ENCODE measurements at places on chromosomes 4 and X.

GRCh38 chrX:151970661-151971060, 3.8 kb downstream of the GABRE start:
- no peak for DNase-seq

DNA sequence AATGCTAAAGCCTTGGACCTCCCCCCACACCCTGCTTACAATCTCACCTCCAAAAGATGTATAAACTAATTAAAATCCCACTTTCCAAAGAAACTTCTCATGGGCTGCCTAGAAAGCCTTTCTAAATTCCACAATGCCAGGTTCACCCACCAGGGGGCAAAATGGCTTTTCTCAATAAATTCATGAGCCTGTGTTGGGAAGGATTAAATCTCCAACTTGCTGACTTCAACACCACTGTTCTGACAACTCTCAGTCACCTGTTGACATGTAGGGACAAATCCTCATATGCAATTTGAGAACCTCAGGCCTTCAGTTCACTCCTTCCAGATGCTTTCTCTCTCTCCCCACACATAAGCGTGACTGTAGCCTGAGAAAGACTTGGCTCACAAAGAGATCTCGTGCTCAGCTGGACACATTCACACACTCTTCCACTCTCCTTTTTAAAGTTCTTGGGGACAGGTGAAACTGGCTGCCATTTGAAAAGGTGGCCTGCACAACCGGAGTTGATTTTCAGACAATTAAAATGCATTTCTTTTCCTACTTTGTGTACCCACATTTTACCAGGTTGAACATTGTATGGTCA, 88.6 kb upstream of the PRPS2 start:
- no peak for DNase-seq

- DNase-seq, result no peak
Measured at GRCh38 chr4:10245751-10246150, 129.2 kb upstream of the WDR1 start.

DNA sequence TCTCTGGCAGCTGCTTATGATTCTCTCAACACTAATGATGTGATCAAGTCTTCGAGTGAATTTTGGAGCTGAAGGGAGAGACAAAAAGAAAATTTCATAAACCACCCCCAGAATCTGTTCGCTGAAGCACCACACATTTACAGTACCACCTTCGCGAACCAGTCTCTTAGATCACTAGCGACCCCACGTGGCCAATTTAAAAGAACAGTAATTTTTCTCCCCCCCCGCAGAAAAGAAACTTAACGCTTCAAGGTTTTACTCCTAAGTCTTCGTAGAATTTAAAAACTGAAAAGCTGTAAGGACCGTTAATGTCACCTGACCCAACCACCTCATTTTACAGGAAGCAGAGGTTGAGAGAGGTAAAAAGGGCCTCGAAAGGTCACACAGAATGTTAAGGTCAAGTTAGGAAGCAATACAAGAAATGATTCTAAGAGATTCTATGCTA, 187.5 kb downstream of the QDPR start:
- DNase-seq, result peak; percentile 17

- no peak for DNase-seq
Measured at GRCh38 chr4:183485411-183486160, 19.3 kb upstream of the ING2 start.

DNA sequence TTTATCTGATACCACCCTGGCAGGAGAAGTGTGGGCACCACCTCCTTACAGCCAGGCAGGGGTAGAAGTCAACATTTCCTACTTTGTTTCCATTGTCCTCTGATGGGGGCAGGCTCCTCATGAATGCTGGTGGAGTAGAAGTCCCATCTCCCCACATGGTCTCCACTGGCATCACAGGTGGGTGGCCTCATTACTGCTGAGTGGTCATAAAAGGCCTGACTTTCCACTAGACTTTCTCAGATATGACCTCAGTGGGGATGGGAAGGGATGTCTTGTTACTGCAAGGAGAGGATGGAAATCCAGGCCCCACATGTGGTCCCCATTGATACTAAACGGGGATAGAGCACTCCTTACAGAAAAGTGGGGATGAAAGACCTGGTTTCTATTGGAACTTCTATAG, 18.6 kb upstream of the BMP2K start:
- no peak for DNase-seq

- no peak for DNase-seq
Measured at GRCh38 chr4:86450861-86451260, 91.0 kb upstream of the MAPK10 start.

GRCh38 chr4:13956947-13957346, 329.4 kb upstream of the BOD1L1 start:
- no peak for DNase-seq

GRCh38 chr4:145186729-145187128, 6.3 kb upstream of the OTUD4 start:
- no peak for DNase-seq

- DNase-seq, result no peak
Measured at GRCh38 chr4:38154252-38154651, 194.1 kb downstream of the PTTG2 start.

DNA sequence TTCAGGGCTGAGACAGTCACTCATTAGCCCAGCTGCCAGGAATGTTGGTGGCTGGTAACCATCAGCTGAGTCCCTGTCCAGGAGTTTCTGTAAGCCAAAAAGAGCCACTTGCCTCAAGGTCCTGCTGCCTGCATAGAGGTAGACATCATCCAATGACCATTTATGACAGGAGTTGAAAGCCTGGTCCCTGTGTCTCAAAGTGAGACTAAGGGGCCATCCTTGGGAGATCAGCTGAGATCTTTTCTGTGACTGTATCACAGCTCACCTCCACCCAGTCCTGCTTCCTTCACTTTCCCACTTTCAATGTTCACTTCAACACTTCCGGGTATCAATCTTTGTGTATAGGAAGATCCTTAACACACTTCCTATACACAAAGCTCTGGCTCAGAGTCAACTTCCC, 28.4 kb upstream of the MAOA start:
- no peak for DNase-seq

- DNase-seq, result no peak
Measured at GRCh38 chr4:80484712-80485111, 149.2 kb downstream of the CFAP299 start.

DNA sequence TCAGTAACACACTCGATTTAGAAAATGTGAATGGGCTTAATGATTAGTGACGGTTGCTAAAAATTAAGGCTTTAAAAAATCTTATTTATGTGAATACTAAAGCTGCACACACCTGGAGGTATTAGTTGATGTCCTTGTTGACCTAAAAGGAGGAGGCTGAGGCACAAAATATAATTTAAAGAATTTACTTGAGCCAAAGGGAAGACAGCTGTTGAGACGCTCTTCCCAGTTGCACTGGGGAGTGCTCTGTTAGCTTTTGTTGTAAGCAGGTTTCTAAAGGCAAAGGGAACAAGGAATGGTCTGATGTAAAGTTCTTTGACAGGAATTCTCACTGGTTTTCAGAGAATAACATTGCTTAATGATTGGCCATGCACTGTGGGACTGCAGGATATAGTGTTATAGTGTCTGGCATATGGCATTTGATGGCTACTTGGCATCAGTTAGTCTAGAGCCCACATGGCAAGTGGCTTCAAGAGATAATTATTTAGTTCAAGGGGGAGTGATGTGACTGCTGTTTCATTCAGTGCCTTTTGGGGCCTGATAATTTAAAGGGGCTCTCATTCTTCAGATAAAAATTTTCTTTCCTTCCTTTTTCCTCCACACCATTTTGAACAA, 30.8 kb upstream of the PGM2 start:
- no peak for DNase-seq

GRCh38 chr4:65383589-65384305, 286.5 kb downstream of the EPHA5 start:
- DNase-seq, result no peak

- DNase-seq, result no peak
Measured at GRCh38 chr4:125838924-125839323, 524.2 kb downstream of the FAT4 start.

DNA sequence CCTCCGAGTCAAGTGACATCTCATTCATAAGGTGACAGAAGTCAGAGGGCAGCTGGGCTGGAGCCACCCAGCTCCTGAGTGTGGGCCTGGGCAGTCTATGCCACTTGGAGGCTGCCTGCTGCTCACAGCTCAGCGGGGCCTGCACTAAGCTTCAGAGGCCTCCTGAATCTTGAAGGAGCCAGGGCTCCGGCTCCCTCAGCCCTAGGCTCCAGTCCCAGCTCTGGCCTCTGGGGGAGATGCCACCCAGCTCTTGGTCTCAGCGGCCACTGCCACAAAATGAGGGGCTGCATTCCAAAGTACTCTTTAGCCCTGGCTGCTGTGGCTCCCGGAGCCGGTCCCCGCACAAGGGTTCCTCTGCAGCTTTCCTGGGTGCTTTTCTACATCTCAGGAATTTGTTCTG, 32.7 kb upstream of the PSAPL1 start:
- DNase-seq, result no peak

GRCh38 chrX:131729295-131729694, 185.4 kb downstream of the OR13H1 start:
- DNase-seq, result no peak

DNA sequence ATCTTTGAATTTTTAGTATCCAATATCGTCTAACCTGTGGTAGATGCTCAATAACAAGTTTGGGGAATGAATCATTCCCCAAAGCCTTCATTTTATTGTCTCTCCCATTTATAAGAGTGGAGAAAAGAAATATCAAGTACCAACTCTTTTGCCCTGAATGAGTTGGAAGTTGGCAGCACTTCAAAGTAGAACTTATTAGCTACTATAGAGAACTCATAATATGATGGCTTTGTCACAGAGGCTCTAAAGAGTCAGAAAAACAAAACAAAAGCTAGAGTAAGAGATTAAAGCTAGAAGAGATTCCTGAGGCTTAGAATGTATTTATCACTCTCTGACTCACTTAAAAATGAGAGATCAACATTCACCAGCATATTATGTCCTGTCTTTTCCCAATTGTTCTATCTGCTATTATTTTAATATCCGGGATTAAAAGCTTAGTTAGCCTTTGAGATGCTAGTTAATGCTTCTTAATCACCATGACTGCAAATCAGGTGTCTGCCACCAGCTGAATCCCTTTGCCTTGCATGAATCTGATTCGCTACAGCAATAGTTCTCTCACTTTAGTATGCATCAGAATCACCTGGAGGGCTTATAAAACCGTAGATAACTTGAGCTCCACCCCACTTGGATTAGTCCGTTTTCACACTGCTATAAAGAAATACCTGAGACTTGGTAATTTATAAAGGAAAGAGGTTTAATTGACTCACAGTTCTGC, 77.9 kb downstream of the PALLD start:
- DNase-seq, result peak; percentile 58

GRCh38 chrX:80282535-80282934, 137.7 kb upstream of the TENT5D start:
- no peak for DNase-seq

DNA sequence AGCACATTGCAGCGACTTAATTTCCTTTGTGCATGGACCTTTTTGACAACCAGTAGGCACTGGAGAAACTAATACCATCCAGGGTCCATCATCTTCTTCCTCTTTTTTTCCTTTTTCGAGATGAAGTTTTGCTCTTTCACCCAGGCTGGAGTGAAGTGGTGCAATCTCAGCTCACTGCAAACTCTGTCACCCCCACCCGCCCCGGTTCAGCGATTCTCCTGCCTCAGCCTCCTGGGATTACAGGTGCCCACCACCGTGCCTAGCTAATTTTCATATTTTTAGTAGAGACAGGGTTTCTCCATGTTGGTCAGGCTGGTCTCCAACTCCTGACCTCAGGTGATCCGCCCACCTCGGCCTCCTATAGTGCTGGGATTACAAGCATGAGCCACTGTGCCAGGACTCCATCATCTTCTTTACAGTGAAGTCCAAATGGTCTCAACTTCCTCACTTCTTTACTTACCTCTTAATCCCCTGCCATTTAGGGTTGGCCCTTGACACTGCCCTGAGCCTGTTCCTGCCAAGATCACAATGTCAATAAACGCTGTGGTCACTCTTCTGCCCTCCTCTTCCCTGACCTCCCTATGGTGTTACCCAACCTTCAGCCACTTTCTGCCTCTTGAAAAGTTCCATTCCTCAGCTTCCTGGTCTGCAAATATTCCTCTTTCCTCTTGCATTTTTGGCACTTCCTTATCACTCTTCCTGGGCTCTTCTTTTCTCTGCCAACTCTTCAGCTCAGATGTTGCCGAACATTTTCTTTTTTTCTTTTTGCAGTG, 119.8 kb upstream of the SLC34A2 start:
- DNase-seq, result no peak

- no peak for DNase-seq
Measured at GRCh38 chrX:123311486-123311885, 127.4 kb downstream of the GRIA3 start.
